ENCODE measurements at places on chromosomes 3 and 15. TPM values are rescaled to one million over a fixed set of nuclear protein-coding genes. Genes with fewer than 3 reads are reported as not detected.

The C3orf70 gene
- 1.3 TPM for total RNA-seq

The GP5 gene
- total RNA-seq: not detected

The DAZL gene
- not detected for total RNA-seq

The NRROS gene
- total RNA-seq: 0.02 TPM

The GOLGA8G gene
- total RNA-seq: 0.16 TPM

The CADM2 gene
- total RNA-seq: 2.8 TPM

The TMC3 gene
- not detected for total RNA-seq

Measured in H4 (cell line).